Colonic mucosa (tissue), 4 donors: ENCODE measurements at places on chromosomes 4 and X. TPM values are rescaled to one million over a fixed set of nuclear protein-coding genes. Genes with fewer than 3 reads are reported as not detected.

DNA sequence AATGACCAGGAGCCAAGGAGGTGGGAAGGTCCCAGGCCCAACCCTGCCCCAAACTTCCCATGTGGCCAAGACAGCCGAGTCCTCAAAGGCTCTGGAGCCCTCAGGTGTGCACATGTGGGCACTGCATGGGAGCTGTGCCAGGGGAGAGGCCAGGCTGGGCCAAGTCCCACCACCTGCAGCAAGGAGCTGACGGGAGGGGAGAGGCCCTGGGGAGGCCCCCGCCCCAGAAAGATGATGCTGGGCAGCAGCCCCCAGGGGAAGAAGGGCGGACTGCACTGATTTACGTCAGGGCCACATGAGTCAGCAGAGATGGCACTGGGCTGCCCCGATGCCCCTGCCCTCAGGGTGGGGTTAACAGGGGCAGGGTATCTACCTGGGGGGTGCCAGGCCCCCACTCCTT is 1.4 kb downstream of the L1CAM start:
- no peak for DNase-seq

DNA sequence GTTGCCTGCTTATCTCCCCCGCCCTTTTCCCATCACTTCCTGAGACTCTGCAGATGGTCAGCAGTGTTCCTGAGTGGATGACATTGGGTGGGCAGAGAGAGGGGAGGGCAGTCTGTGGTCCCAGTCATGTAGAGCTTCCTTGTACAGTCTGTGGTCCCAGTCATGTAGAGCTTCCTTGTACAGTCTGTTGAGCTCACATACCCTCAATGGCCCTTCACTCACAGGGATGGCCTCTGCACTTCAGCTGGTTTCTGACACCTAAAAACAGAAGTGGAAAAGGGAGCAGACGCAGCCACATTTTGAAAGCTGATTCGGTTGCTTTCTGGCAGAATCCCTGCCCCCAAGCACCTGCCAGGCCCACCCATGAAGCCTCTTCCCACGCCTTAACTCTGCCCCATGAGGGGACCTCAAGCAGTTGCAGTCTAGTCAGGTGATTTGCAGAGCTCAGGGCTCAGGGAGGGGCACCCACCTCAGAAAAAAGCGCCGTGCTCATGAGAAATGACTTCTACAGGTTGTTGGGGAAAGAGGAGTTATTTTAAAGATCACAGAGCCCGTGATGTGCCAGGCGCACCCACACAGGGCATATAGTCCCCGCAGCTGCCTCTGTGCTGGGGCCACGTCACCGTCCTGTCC is 3.6 kb upstream of the TMEM271 start:
- no peak for DNase-seq

GRCh38 chrX:101693476-101693875 is 33.8 kb upstream of the ARMCX2 start:
- no peak for DNase-seq

- no peak for DNase-seq
Measured at GRCh38 chr4:55008166-55009056, 117.0 kb downstream of the KDR start.

DNA sequence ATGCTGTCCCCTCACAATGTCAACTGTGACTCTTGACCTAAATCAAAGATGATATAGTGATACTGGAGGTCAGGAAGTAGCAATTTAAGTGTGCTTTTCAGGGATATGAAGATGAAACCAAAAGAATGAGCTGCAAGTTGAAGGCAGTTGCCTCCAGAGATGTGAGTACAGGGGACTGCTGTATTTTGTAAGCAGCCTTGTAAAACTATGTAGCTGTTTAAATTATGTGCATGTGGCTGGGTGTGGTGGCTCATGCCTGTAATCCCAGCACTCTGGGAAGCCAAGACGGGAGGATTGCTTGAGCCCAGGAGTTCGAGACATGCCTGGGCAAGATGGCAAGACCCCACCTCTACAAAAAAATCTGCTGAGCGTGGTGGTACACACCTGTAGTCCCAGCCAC is 15.1 kb upstream of the TNIP2 start:
- DNase-seq = no peak

- DNase-seq = no peak
Measured at GRCh38 chr4:183154701-183155391, 55.8 kb downstream of the WWC2 start.

- DNase-seq = no peak
Measured at GRCh38 chr4:53118676-53119075, 247.2 kb downstream of the SCFD2 start.

DNA sequence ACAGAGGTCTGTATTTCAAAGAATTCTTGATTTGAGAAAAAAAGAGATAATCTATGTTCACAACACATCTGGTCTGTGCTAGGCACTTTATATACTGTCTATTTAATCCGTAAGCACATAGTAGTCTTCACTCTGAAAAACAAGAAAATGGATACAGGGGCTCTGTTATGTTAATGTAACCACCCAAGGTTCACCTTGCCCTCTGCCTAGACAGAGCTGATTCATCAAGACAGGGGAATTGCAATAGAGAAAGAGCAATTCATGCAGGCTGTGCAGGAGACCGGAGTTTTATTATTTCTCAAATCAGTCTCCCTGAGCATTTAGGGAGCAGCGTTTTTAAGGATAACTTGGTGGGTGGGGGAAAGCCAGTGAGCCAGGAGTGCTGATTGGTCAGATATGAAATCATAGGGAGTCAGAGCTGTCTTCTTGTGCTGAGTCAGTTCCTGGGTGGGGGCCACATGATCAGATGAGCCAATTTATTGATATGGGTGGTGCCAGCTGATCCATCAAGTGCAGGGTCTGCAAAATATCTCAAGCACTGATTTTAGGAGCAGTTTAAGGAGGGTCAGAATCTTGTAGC is 92.9 kb upstream of the TNIP3 start:
- no peak for DNase-seq

The MAGEA9B gene
- not detected for total RNA-seq

The ZNF157 gene
- total RNA-seq = not detected

The SLC6A14 gene
- total RNA-seq = 0.82 TPM

The TMEM144 gene
- total RNA-seq = 28.6 TPM

The CXCL8 gene
- 0.89 TPM for total RNA-seq

The TMEM156 gene
- 0.77 TPM for total RNA-seq
